Kidney glomerular epithelial cell (primary cell): ENCODE measurements at places on chromosomes 4 and X.

DNA sequence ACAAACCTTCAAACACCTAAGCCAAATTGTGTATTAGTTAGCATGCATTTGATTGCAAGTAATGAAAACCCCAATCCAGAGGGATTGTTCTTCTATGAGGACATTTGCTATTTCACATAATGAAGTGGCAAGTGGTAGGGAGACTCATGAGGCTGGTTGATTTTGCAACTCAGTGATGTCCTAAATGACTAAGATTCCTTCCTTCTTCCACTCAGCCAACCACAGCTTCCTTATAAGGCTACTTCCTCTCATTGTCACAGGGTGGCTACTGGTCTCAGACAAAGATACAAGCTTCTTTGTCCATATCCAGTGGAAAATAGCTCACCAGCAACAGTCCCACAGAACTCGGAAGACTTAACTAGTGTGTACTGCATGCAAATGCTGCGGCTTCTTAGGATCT lies 5.3 kb upstream of the OTC start:
- DNase-seq, result peak; percentile 8

- no peak for DNase-seq
Observed at GRCh38 chr4:83413676-83414075, 41.9 kb downstream of the HELQ start.

GRCh38 chr4:124530464-124531077 lies 182.0 kb downstream of the ANKRD50 start:
- no peak for DNase-seq

GRCh38 chr4:87216469-87216868 lies 3.9 kb downstream of the KLHL8 start:
- DNase-seq, result no peak

GRCh38 chr4:53098681-53099121 lies 236.6 kb downstream of the RASL11B start:
- no peak for DNase-seq

GRCh38 chr4:36997727-36998126 lies 246.8 kb upstream of the NWD2 start:
- DNase-seq, result no peak

- no peak for DNase-seq
Observed at GRCh38 chrX:20265726-20266681, 705 bp downstream of the RPS6KA3 start.

- no peak for DNase-seq
Observed at GRCh38 chr4:187027272-187027671, 303.6 kb upstream of the FAT1 start.

DNA sequence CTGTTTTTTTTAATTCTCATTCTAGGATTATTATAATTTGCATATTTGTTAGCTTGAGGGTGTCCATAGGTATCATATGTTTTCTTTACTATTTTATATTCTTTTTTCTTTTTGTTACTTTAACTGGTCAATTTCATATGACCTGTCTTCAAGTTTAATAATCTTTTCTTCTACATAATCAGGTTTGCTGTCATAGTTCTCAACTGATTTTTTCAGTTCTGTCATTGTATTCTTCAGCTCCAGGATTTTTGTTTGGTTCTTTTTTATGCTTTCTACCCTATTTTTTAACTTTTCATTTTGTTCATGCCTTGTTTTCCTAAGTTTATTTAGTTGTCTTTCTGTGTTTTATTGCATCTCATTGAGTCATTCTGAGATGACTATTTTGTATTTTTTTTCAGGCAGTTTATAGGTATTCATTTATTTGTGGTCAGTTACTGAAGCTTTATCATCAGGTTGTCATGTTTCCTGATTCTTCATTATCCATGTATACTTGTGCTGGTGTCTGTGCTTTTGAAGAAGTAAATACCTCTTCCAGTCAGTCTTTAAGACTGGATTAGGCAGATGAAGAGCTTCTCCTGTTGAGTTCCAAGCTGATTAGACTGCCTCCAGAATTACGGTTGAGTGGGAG lies 220.3 kb upstream of the VEGFC start:
- no peak for DNase-seq

DNA sequence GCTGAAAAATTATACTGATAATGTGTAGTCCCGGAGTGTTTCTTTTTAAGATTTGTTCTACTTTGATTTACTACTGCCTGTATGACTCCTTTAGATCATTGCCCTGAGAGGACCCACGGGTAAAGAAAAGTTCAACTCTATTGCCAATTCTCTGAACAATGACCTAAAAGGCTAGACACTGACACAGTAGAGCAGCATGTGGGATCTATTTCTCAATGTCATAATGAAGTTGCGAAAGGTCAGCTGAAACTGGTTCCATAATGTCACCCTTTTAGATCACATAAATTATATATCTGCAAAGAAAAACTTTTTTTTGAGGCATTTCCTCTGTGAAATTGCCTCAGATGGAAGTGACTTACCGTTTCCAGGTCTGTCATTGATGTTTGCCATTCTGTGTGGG lies 67.4 kb downstream of the GLRB start:
- no peak for DNase-seq

DNA sequence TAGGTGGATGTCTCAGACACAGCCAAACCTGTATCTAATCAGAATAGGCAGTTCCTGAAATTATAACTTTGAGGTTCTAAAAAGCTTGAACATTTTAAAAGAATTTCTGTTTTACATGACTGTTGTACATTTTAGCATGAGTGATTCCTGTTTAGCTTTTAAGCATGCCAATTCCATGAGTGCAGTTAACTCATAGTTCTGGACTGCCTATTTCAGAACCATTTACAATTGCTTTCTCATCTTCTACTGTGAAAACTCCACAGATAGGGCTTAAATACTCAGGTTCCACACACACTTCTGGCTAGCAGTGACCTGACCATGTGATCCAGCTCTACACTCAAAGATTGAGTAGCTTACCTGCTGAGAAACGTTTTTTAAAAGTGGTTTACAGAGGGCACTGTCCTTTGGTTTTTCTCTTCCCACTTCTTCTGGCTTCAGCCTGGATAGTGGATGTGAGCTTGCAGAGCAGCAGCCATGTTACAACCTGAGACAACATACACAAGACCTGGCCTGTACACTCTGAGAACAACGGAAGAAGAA lies 280.8 kb downstream of the ANKRD50 start:
- DNase-seq, result no peak

GRCh38 chr4:54149323-54149722 lies 49.4 kb downstream of the GSX2 start:
- DNase-seq, result no peak

GRCh38 chrX:136063340-136064079 lies 78.3 kb downstream of the SLC9A6 start:
- no peak for DNase-seq

- peak; percentile 71 for DNase-seq
Observed at GRCh38 chr4:103091601-103092223, 7.9 kb downstream of the BDH2 start.

GRCh38 chrX:23376581-23376980 lies 41.9 kb downstream of the PTCHD1 start:
- DNase-seq, result no peak

DNA sequence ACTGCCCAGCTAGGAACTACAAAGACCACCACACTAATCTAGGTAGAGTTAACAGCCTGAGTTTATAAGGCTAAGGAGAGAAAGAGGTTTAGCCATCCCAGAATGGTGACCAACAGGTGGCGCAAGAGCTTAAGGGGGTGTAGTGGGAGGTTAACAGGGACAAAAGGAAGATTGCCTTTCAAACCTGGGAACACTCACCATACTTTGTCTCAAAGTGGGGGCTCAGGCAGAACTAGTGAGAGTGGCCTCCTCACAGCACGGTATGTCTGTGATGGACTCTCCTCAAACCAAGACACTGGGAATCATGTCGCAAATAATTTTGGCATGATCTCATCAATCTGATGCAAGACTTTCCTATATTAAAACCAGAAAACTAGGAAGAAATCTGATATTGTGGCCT lies 23.4 kb downstream of the CCNI start:
- peak; percentile 17 for DNase-seq

DNA sequence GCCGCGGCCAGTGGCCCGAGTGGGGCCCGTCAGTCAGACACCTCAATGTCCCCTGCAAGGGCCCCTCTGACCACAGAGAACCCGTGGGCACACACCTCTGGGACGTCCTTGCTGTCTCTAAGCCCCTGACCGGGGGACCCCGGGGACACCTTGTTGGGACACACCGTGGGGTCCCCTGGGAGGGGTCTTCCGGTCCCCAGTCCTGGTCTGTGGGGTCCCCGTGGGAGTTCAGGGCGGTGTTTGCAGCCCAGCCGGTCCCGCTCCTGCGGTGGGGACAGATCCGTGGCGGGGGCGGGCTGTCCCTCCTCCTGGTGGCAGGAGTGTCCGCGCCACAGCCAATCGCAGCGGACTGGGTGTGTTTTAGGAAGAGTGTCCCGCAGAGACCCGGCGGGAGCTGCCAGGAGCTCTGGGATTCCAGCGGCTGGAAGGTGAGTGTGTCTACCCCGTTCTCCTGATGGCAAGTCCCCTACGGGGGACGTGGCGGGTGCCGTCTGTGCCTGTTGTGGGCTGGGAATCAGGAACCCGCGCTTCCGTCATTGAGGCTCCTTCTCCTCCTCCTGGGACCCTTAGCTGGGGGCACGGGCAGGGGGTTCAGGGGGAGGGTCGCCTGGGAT lies 5.1 kb upstream of the PLCXD1 start:
- no peak for DNase-seq

GRCh38 chr4:86834901-86835300 lies 14.3 kb downstream of the SLC10A6 start:
- no peak for DNase-seq

DNA sequence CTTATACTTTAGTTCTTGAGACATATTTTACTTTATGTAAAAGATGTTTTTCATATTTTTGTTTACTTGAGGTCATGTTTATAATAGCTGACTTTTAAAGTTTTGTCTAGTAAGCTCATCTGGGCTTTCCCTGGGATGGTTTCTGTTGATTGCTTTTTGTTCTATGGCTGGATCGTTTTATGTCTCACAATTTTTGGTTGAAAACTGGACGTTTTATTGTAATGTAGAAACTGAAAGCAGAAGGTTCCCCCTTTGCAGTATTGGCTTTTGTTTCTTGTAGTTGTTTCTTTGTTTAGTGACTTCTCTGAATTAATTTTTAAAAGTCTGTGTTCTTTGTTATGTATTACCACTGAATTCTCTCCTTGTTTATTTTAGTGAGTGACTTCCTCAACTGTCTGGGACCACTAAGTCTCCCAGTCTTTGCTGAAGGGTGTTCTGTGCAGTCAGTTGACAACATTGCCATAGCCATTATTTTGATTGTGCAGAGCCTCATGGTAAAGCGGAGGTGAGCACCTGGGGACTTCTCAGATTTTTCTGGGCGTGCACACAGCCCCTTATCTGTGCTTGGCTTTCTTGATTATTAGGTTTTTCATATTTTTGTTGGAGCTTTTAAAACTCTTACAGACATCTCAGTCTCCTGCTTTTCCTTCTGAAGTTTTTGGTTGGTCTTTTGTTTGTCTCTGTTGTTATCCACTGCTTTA lies 31.0 kb downstream of the KDM6A start:
- no peak for DNase-seq

DNA sequence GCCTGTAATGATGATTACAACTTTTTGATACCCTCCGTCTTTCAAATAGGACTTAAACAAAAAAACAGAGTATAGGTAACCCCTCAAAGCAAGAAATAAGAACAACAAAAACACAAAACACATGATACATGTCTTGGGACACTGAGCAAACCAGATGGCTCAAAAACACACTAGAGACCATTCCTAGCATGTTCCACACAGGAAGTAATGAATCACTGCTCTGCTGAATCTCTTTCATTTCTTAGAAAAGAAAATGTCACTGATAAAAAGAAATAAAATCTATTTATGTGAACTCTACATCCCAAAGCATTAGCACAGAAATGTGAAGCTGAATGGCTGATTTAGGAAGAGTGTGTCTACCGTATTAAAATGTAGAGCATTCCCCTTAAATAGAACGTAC lies 134.5 kb upstream of the IL15 start:
- DNase-seq, result no peak

DNA sequence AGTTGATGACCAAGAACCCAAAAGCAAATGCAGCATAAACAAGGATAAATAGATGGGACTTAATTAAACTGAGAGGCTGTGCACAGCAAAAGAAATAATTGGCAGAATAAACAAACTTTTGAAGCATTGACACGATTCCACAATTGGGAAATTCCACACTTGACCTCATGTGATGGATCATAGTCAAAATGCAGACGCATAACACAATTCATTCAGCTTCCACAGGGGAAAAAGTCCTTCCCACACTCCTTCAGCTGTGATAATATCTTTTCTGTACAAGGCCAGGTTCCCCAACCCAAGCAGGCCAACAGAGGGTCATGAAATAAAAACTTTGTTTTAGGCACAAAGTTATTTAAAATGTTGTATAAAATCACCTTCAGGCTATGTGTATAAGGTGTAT lies 66.6 kb upstream of the SLIT2 start:
- DNase-seq, result no peak

GRCh38 chr4:147717878-147718277 lies 14.0 kb upstream of the ARHGAP10 start:
- DNase-seq, result no peak

DNA sequence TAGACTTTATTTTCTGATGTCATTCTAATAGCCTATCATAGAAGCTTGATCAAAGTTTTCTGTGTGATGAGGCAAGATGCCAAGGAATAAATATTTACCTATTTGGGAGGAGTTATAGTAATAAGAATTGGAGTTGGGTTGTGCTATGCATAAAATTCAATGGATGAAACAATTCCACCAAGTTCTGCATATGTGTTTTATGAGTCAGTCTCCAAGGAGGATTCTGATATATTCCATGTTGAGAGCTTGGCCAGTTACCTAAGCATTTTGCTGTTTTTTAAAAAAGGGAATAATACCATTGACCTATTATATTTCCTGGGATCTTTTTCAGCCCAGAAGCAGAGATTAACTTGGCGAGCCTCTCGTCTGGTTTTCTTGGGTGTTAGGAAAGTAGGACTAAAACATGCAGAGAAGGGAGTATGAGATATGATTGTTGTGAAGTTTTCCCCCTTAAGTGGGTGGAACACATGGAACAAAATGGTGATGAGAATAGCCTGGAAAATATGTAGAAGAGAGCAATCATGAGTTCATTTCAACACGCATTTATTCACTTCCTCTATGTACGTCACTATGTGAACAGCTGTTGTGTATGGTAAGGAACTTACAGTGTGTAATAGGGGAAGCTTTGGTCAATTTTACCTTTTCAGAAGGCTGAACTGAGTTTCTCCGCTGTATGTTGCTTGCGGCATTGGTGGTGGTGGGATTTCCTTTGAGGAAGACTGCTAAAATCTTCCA lies 39.2 kb downstream of the POLA1 start:
- no peak for DNase-seq

DNA sequence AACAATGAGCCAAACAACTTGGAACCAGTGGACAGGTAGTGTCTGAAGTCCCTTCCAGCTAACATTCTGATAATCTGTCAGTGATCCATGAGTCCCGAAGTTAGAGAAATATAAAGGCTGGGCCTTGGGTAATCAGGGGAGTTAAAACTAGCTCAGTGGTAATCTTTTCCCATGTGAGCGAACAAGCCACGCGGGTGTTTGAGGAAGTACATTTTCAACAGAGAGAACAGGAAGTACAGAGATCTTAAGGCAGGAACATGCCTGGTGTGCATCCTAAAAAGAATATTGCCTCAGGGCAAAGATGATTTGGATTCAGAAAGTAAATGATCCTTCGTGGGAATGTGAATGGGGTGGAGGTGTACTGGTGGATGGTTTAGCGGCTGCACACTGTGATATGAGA lies 42.9 kb downstream of the FNIP2 start:
- no peak for DNase-seq

- no peak for DNase-seq
Observed at GRCh38 chr4:7232061-7232650, 39.8 kb downstream of the SORCS2 start.

- DNase-seq, result no peak
Observed at GRCh38 chr4:138204507-138204906, 37.6 kb downstream of the SLC7A11 start.

- DNase-seq, result no peak
Observed at GRCh38 chr4:24662056-24662455, 77.7 kb upstream of the DHX15 start.
